ENCODE measurements at places on chromosomes 4 and X. TPM values are rescaled to one million over a fixed set of nuclear protein-coding genes. Genes with fewer than 3 reads are reported as not detected.

DNA sequence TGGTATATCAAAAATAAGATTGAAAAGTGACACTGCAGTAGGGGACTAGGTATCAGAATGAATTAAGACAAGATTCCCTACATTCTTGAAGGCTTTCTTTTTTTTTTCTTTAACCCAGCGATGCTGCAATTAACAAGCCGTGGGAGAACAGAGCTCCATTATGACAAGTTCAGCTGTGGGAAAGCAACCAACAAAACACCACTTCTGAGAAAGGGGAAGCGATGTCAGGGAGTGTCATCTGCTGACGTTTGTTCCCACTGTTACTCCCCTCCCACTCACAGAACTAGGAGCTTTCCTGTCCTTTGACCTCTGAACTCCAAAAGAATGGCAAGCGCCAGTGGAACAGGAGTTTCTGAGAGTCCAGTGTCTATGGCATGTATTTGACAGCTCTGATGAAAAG lies 90.2 kb upstream of the SLITRK2 start:
- peak; percentile 12 for DNase-seq

OR13H1 gene
- polyA plus RNA-seq, result not detected

TRPC3 gene
- 0.22 TPM for polyA plus RNA-seq

GNRHR gene
- not detected for polyA plus RNA-seq

TRMT10A gene
- 2.4 TPM for polyA plus RNA-seq

- DNase-seq, result no peak
Observed at GRCh38 chr4:20376070-20376469, 124.4 kb downstream of the SLIT2 start.

CT45A5 gene
- not detected for polyA plus RNA-seq

DNA sequence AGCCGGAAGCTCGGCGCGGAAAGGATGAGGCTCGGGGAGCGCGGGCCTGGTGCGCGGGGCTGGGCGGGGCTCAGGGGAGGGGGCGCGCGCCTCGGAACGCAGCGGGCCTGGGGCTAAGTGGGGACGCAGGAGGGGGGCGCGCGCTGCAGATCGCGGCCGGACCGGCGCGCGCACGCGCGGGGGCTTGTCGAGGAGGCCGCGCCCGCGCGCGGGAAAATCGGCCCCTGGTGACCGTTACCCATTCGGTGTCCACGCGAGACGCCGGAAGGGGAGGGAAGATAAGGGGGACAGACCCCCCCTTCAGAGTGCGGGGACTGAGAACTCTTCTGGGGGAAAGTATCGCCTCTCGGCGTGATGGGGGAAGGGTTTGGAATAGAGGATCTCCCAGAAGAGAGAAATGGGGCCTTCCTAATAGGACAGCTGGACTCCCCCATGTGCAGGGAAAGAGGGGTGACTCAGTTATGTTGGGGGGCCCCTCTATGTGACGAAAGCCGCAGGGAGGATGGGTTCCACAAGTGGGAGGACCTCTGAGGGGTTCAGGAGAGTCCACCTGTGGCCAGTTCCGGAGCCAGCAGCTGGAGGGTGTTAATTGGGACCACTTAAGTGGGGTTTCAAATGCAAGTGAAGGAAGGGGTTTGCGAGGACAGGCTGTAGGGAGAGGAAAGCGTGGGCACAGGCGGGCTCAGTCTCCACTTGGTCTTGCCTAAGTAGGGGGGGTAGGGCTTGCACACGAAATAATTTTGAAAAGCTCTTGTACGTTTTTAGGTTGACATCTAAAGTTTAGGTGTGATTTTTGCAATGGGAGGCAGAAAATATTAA lies 584 bp downstream of the SUV39H1 start:
- peak; percentile 65 for DNase-seq

DNA sequence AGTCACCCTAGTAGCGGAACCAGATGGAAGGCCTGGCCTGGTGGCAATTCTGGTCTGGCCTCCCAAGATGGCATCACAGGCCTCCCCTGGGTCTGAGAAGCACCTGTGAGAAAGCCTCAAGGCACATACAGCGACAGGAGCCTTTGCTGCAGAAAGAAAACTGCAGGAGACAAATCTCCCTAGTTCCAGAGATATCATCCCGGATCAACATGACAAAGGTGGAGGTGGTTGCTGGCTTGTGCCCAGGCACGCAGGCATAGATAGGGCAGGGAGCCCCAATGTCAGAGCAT lies 93.6 kb downstream of the BCOR start:
- DNase-seq, result no peak

All from brain (organoid and tissue), 16 donors.